ENCODE measurements at places on chromosomes 2 and 18. TPM values are rescaled to one million over a fixed set of nuclear protein-coding genes. Genes with fewer than 3 reads are reported as not detected.

DNA sequence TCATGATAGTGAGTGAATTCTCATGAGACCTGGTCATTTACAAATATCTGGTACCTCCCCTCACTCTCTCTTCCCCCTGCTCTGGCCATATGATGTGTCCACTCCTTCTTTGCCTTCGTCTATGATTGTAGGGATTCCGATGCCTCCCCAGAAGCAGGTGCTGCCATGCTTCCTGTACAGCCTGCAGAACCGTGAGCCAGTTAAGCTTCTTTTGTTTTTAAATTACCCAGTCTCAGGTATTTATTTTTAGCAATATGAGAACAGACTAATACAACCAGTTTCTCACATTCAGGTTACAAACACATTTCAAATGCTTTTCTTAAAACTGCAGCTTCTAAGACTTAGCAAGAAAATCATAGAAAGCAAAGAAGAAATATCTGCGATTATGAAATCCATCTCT is 321.2 kb upstream of the CDH7 start:
- DNase-seq, result no peak

GRCh38 chr2:149115781-149116180 is 77.3 kb downstream of the LYPD6B start:
- no peak for DNase-seq

DSG4 gene
- total RNA-seq, result 0.31 TPM

DNA sequence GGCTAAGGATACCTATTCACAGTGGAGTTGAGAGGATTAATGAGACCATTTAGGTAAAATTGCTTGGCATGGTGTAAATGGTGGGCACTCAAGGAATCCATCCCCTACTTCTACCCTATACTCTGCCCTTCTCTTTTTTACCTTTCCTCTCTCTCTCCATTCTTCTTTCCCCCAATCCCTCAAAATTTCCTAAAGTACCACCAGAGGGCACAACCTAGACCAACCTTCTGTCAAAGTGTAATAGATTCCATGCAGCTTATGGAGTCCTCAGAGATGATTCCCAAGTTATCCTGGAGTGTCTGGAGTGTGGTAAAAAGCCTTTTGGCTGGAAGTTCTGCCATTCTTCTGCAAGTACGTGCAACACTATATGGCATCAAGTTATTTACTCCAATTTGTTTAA is 33.0 kb upstream of the CCDC195 start:
- DNase-seq, result no peak

DNA sequence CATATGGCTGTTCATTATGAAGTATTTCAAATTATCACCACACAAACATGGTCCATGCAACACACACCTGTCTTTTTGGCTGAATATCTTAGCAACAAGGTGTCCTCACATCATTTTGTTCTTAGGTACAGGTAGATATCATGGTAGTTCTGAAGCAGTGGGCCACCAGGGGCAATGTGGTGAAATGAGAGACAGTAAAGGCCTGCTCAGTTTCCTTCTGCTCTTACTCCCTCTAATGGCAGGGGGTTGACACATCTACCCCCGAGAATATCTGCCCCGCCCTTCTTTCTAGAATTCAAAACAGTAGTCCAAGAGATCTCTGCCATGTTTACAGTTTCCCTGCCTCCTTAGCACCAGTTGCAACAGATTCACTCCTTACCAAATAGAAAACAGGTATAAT is 147.0 kb upstream of the KLHL14 start:
- DNase-seq, result no peak

GRCh38 chr2:172084645-172085459 is 455 bp upstream of the DLX1 start:
- peak; percentile 75 for DNase-seq

GAL3ST2 gene
- total RNA-seq, result 4.3 TPM

GRCh38 chr2:240255165-240255491 is 114.7 kb upstream of the OTOS start:
- no peak for DNase-seq

DNA sequence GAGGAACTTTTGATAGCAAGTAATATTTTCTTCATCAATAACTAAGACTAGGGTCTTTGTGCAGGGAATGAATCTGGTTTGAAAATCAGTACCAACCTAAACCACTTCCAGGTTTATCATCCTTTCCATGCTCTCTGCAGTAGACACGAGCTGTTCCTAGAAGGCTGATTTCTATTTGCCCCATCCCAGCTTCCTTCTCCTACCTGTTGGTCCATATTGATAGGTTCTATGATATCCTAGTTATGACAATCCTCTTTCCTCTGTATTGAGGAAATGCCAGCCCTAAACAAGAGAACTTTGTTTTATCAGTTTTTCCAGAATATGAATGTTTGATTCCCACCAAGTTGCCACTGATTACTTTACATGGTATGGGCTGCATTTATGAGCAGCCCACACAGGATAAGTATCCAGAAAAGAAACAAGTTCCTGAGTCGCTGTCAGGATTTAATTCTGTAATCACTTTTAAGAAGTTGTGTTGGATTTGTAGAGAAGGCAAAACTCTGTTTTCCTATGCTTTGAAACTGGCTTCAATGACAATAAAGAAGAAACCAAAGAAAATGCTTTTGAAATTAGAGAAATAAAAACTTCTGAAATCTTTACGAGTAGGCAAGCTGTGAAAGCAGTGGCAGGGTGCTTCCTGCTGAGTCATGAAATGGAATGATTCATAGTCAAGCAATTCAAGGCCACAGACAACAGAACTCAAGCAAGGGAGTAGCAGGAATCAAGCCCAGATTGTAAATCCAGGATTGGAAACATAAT is 37.3 kb upstream of the TANK start:
- peak; percentile 77 for DNase-seq

- no peak for DNase-seq
Measured at GRCh38 chr2:120574620-120575019, 161.0 kb upstream of the GLI2 start.

- no peak for DNase-seq
Measured at GRCh38 chr18:58886864-58887612, 22.4 kb downstream of the ZNF532 start.

- DNase-seq, result no peak
Measured at GRCh38 chr18:7945882-7946281, 378.8 kb downstream of the PTPRM start.

RAX gene
- total RNA-seq, result not detected

- no peak for DNase-seq
Measured at GRCh38 chr2:12847694-12848575, 131.2 kb downstream of the TRIB2 start.

DNA sequence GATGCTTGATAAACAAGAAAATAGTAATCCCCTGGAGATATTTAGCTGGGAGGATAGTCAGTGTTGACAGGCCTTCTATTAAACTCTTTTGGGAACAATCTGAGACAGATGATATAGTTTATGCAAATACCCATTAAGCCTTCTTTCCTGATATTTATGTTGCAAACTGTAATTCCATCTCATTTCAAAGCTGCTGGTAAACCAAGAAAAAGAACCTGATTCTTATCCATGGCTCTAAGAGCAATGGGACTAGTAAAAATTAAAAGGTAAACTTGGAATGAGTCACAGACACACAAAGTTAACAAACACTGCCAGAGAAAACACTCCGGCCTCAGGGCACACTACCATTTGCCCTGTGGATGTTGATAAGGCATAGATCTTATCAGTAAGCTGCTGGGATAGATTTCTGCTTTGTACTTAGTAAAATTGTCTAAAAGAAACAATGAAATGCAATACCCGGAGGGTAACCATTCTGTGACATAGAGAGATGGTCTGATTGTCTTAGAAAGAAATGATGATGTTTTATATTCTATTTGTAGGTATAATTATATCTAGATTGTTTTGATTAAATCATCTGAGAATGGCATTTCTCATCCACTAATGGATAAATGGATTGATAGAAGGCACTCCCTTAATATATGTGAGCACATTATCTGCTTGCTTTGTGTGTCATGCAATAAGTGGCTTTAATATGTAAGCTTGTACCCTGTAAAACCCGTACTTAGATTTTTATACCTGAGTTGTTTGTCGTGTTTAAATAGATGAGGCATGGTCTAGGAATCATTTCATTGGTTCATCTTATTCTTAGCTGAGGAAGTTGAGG is 13.2 kb downstream of the GALR1 start:
- no peak for DNase-seq

DNA sequence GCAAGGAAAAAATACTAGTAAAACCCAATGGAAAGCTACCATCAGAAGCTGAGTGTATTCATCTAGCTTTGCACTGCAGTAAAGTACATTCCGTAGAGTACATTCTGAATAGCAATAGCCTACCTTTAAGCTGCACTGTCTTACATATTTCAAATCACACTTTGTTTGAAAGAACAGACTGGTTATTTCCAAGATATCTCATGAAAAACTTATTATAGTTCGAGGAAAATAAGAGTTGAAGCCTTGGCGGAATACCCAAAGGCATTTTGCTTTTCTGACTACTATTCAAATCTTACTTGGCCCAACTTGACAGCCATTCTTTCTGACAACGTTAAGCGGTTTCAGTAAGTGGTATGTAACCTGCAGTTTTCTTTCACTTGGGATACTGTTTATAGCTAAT is 177.6 kb downstream of the NRXN1 start:
- DNase-seq, result no peak

DNA sequence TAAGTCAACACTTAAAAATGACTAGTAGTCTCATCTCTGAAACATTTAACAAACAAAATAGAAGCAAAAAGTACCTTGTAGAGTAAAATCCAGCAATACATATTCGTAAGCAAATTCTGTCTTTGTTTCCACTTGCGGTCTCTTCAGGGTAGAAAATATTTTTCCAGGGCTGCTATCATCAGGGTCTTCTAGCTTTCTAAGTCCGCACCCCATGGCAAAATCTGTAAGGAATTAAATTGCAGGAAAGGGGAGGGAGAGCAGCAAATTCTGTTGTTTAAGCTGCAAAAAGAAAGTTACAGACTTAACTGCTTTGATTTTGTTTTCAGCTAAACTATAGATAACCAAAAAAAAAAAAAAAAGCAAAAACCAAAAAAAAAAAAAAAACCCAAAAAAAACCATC is at the start of gene RFTN2:
Gene RFTN2 (minus strand): TSS at position 342 of the 400 bp plus-strand sequence. CDS start 129 bp downstream, at position 213.
- no peak for DNase-seq

- no peak for DNase-seq
Measured at GRCh38 chr18:71989616-71990015, 554.5 kb downstream of the CBLN2 start.

GRCh38 chr2:228709788-228710371 is 528.4 kb upstream of the SPHKAP start:
- no peak for DNase-seq
